ENCODE measurements at places on chromosomes 7 and 10. TPM values are rescaled to one million over a fixed set of nuclear protein-coding genes. Genes with fewer than 3 reads are reported as not detected.

- DNase-seq: no peak
Observed at GRCh38 chr10:29191674-29192073, 97.2 kb upstream of the LYZL1 start.

DNA sequence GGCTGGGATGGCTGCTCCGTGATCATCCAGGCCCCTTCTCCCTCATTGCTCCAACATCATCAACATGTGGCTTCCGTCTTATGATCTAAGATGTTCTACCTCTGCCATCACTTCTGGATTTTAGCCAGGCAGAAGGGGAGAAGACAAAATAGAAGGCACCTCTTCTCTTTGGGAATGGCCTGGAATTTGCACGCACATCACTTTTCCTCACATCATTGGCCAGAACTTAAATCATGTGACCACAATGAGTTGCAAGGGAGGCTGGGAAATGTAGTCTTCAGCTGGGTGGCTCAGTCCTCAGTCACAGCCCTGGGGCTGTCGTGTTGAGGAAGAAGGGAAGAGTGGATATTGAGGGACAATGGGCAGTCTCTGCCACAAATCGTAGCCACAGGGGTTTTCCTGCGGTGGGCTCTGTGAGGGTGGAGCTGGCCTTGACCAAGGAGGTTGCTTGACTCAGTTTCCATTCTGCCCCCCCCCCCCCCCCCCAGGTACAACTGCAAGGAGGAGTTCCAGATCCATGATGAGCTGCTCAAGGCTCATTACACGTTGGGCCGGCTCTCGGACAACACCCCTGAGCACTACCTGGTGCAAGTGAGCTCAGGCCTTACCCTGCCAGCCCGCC, 50.3 kb downstream of the PALD1 start:
- peak; percentile 47 for DNase-seq

DNA sequence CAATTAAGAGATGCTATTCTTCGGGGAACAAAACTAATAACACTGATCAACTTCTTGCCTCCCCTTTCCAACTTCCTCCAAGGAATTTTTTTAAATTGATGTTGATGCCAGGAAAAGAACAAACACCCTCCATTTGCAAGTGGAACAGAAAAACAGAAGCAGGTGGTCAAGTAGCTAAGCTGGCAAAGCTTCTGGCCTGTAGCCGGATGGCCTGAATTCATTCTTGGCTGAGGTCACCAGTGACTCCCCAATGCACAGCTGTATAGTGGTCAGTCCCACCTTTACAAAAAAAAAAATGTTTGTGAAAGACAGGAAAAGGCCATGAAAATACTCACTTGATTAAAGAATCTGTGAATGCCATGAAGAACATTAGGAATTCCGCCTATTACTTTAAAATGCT, 39.1 kb downstream of the DOCK4 start:
- no peak for DNase-seq

GRCh38 chr7:77313085-77313484, 103.1 kb downstream of the GSAP start:
- no peak for DNase-seq

DNA sequence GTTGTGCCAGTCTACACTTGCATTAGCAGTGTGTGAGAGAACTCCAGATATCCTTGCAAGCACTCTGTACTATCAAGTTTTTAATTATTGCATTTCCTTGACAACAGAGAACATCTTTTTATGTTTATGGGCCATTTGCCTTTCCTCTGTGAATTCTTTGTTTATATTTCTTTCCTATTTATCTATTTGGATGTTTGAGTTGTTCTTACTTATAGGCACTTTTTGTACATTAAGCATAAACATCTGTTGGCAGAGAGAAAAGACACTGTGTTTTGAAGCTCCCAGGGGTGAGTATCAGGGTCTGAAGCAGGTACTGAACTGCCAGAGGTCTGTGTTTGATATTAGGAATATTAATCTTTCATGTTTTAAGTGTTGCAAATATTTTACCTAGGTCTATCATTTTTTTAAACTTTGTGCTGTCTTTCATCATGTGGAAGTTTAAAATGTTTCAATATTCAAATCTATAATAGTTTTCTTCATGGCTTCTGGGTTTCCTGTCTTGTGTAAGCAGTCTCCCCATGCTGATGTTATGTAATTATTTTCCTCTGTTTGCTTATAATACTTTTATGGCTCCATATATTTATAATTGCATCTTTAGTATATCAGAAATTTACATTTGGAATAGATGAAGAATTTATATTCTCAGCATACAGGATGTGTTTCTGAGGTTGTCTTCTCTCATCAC, 17.7 kb upstream of the PDCD4 start:
- no peak for DNase-seq

GRCh38 chr7:50502001-50502684, 52.0 kb upstream of the FIGNL1 start:
- DNase-seq: peak; percentile 84

DNA sequence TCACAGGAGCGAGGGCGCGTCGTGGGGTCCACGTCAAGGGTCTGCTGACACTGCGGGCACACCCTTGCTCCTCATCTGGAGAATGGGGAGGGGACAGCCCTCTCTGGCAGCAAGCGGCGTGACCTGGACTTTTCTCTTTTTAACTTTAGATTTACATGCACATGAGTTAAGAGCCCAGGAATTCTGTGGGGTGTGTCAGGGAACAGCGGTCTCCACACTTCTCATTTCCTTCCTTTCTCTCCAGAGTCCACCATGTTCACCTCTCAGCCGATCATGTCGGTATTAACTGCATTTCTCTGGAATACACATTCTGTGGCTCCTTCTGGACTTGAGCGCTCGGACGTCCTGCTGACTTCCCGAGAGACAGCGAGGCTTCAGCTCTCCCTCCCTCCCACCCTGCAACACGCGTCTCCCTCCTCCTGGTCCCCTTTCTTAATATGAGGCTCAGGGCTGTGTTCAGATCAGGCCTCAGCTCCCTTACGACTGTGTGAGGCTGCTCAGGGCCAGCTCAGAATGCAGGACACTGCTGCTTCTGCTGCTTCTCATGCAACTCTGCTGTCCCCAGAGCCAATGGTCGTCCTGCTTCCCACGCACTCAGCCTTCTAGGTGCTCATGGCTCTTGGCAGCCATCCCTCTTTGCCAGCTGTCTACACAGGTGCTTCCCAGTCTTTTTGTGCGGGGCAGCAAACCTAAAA, 261.3 kb downstream of the ELFN1 start:
- no peak for DNase-seq

DNA sequence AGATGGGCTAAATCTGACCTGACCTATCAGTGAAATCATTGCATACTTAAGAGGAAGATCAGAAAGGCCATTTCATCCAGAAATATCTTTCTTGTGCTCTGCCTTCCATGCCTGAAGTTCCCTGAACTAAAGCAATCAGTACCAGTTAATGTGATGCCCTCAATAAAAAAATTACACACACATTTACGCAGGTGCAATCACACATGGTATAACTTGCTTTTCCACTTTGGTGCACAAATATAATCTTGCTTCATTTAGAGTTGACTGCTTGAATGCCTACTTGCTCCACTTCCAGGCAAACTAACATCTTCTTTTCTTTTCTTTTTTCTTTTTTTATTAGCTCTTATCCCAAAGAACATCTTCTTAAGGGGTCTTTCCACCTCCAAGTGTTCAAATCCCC, 58.3 kb upstream of the KIF5B start:
- DNase-seq: no peak

Gene COL28A1
- polyA plus RNA-seq: 4.3 TPM

- DNase-seq: peak; percentile 84
Observed at GRCh38 chr10:44981172-44982113, 2.8 kb upstream of the DEPP1 start.

DNA sequence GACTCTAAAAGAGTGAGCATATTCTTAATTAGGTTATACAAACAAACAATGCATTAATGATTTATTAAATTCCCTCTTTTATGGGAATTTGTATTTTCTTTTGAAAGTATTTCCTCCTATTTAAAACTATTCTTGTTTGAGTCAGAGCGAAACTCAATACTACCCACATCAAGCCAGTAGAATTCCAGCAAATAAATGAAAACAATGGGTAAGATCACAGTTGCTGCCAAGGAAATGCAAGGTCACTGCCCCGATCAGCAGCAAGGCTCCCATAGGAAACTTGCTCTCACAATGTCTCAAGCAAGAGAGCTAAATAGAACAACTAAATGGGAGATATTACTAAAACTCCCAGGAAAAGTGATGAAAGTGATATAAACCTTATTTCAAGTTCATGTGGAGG, 206.3 kb downstream of the THSD7A start:
- DNase-seq: peak; percentile 54

GRCh38 chr10:101016814-101017213, 14.1 kb downstream of the PDZD7 start:
- DNase-seq: no peak

Gene BMPR1A
- polyA plus RNA-seq: 10.8 TPM

Gene TRPV6
- polyA plus RNA-seq: not detected

Gene PLAC9
- polyA plus RNA-seq: 78.6 TPM
